T-helper 17 cell (primary cell): ENCODE measurements at places on chromosomes 5 and 9.

GRCh38 chr5:179720222-179720621 is 12.4 kb upstream of the MAML1 start:
- H3K4me3 ChIP-seq, result no peak overlapping the region
- H3K27ac ChIP-seq, result no peak overlapping the region
- DNase-seq, result no peak
- H3K4me1 ChIP-seq, result peaks cover 10% of the 10 kb centered on the region
- H3K27me3 ChIP-seq, result no peaks in the 10 kb centered on the region

DNA sequence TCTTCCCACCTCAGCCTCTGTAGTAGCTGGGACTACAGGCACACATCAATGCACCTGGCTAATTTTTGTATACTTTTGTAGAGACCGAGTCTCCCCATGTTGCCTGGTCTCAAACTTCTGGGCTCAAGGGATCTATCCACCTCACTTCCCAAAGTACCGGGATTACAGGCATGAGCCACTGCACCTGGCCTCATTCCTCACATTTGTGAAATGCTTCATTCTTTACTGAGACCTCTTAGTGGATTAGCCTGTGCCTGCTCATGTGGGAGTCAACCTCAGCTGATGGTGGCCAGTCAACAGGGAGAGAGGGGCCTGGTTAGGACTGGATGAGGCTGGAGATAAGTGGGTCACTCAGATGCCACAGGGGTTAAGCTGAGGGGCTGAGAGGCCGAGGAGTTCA is 37.3 kb upstream of the CLK4 start:
- DNase-seq, result no peak
- H3K27me3 ChIP-seq, result peaks cover 23% of the 10 kb centered on the region
- H3K36me3 ChIP-seq, result peaks cover 3% of the 10 kb centered on the region
- H3K27ac ChIP-seq, result no peak overlapping the region

- no peak for DNase-seq
- no peaks in the 10 kb centered on the region for H3K27me3 ChIP-seq
- H3K27ac ChIP-seq, result peak overlapping the region; percentile 65
- H3K4me1 ChIP-seq, result peaks cover 11% of the 10 kb centered on the region
- H3K4me3 ChIP-seq, result no peak overlapping the region
These were observed 84.6 kb upstream of the FBXW11 start for GRCh38 chr5:172090976-172091547.

GRCh38 chr9:94767331-94768072 is 41.0 kb downstream of the AOPEP start:
- peak overlapping the region; percentile 10 for H3K27ac ChIP-seq

DNA sequence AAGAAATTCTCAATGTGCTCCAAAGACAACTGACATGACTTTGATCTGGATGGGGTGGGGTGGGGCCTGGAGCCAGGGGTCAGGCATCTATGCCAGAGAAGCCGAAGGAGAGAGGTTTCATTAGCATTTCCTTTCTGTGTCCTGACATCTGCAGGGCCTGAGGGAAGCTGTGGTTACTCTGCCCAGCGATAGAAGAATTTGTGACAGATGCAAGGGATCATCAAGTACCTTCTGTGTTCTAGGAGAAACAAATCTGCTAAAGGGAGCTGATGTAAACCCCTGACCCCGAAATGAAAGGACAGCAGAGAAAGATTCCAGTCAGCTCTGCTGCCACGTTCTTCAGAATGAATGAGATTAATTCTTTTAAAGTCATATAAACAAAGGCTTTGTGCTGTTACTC is 335.7 kb downstream of the PRELID2 start:
- H3K4me3 ChIP-seq, result no peak overlapping the region
- DNase-seq, result no peak
- H3K27me3 ChIP-seq, result no peaks in the 10 kb centered on the region
- no peaks in the 10 kb centered on the region for H3K36me3 ChIP-seq
- H3K27ac ChIP-seq, result no peak overlapping the region
- no peaks in the 10 kb centered on the region for H3K4me1 ChIP-seq

- H3K27ac ChIP-seq, result no peak overlapping the region
- no peak for DNase-seq
- H3K36me3 ChIP-seq, result no peaks in the 10 kb centered on the region
- H3K4me1 ChIP-seq, result no peaks in the 10 kb centered on the region
- H3K27me3 ChIP-seq, result no peaks in the 10 kb centered on the region
These were observed 213.6 kb upstream of the KCNN2 start for GRCh38 chr5:114148253-114148652.

GRCh38 chr9:99035313-99035712 is 69.6 kb upstream of the TGFBR1 start:
- no peak overlapping the region for H3K4me3 ChIP-seq
- peaks cover 9% of the 10 kb centered on the region for H3K36me3 ChIP-seq
- DNase-seq, result no peak
- H3K27me3 ChIP-seq, result no peaks in the 10 kb centered on the region
- H3K4me1 ChIP-seq, result peaks cover 14% of the 10 kb centered on the region

DNA sequence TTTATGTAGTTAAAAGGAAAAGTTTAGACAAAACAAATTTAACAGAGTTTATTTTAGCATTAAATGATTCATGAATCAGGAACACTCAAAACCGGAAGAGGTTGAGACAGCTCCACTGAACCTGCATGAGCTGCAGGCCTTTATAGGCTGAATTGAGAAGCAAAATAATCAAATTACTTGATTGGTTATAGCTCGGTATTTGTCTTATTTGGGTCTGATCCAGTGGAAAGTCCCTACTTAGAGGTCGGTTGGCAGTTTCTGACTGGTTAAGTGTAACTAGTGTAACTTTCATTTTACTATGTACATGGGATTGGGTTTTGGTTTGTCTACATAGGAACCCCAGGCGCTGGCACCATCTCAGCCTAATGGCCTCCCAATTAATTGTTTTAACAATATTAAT is 74.1 kb upstream of the PIK3R1 start:
- H3K36me3 ChIP-seq, result no peaks in the 10 kb centered on the region
- no peak overlapping the region for H3K4me3 ChIP-seq
- peaks cover 9% of the 10 kb centered on the region for H3K4me1 ChIP-seq
- H3K27ac ChIP-seq, result peak overlapping the region; percentile 83

DNA sequence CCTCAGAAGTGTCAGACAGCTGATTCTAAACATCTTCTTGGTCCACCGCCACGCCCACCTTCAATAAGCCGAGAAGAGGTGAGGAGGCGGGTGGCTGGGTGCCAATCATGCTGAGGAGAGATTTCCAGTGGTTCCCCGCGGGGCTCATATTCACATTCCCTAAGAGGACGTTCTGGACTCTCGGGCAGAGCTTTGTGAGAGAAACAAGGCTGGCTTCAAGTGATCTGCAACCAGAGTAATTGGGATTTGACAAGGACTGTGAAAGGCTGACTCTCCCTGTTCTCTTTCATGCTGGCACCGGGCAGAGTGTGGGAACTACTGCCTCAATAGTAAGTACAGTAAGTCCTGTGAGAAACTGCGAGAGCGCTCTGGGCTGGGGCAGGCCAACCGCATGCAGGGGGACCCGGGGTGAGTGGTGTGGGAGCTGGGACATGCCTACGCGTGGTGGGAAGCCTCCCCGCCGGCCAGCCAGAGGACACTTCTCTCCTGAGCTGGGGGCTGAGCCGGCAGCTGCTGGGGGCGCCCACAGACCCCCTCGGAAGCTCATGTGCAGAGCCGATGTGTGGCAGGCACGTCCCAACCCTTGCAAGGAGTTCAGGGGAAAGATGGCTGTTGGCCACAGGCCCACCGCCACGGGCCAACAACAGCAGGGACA is 110.9 kb downstream of the LIFR start:
- H3K27ac ChIP-seq, result no peak overlapping the region
- no peaks in the 10 kb centered on the region for H3K36me3 ChIP-seq
- DNase-seq, result no peak
- no peak overlapping the region for H3K4me3 ChIP-seq
- H3K4me1 ChIP-seq, result peaks cover 14% of the 10 kb centered on the region
- H3K27me3 ChIP-seq, result peaks cover 47% of the 10 kb centered on the region

DNA sequence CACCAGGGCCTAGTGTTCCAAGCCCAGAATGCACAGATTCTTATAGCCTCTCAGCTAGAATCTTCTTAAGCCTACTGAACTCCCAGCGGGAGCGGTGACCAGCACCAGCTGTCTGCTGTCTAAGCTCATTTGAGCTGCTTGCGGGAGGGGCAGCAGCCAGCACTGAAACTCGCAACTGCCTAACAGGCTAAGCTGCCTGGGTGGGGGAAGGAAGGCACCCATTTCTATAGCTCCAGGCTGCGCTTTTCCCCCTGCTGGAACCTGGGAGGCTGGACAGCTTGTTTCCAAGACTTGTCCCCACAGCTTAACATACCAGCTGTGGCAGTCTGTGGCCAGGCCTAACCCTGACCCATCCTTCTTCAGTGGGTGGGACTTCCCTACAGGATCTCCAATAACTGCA is 512.9 kb downstream of the EFNA5 start:
- DNase-seq, result no peak
- H3K27me3 ChIP-seq, result no peaks in the 10 kb centered on the region
- no peaks in the 10 kb centered on the region for H3K4me1 ChIP-seq
- no peak overlapping the region for H3K4me3 ChIP-seq
- no peaks in the 10 kb centered on the region for H3K36me3 ChIP-seq

GRCh38 chr9:119053070-119053469 is 316.2 kb downstream of the BRINP1 start:
- H3K4me1 ChIP-seq, result no peaks in the 10 kb centered on the region
- H3K27me3 ChIP-seq, result no peaks in the 10 kb centered on the region
- H3K36me3 ChIP-seq, result no peaks in the 10 kb centered on the region
- H3K27ac ChIP-seq, result no peak overlapping the region

GRCh38 chr5:14040542-14040941 is 96.1 kb upstream of the DNAH5 start:
- H3K27ac ChIP-seq, result no peak overlapping the region
- no peak overlapping the region for H3K4me3 ChIP-seq
- H3K27me3 ChIP-seq, result peaks cover 14% of the 10 kb centered on the region
- no peaks in the 10 kb centered on the region for H3K36me3 ChIP-seq
- DNase-seq, result no peak

GRCh38 chr5:169003721-169004541 is 297.0 kb downstream of the SLIT3 start:
- H3K36me3 ChIP-seq, result no peaks in the 10 kb centered on the region
- H3K27me3 ChIP-seq, result peaks cover 40% of the 10 kb centered on the region
- no peak for DNase-seq
- no peak overlapping the region for H3K4me3 ChIP-seq

DNA sequence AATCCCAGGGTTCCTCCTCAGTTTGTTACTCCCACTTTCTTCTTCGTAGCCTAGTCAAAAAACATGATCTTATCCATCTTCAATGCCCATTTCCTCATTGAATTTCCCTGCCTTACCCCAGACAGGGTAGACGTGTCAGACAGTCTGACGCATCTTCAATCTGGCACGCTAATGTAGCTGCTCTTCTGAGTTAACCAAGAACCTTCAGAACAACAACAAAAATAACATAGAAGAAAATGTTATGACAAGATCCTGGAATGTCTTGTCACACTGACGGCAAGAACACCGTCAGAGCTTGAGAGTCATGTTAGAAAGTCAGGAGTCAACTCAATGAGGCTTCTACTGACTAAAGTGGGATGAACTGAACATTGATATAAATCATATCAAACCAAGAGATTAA is 122.7 kb upstream of the SPDL1 start:
- H3K27me3 ChIP-seq, result peaks cover 21% of the 10 kb centered on the region
- H3K4me1 ChIP-seq, result no peaks in the 10 kb centered on the region
- no peak overlapping the region for H3K4me3 ChIP-seq
- no peak overlapping the region for H3K27ac ChIP-seq

DNA sequence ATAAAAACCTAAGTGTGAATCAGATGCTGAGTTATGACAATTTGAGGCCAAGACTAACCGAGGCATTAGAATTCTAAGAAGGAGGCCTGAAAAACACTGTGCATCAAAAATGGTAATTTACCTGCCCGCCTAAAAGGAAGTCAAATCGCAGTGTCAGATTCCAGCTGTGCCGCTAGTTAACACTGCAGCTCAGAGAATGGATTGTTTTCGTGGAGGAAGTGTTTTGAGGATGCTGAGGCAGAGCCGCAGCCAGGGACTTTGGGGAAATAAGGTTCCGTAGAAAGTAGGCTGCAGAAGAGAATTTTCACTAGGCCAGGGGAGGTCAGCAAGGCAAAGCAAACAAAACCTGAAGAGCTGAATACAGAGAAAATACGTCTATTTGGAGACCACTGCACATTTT is 226.4 kb upstream of the ISL1 start:
- H3K36me3 ChIP-seq, result no peaks in the 10 kb centered on the region
- no peak overlapping the region for H3K4me3 ChIP-seq
- no peaks in the 10 kb centered on the region for H3K4me1 ChIP-seq
- H3K27me3 ChIP-seq, result no peaks in the 10 kb centered on the region
- DNase-seq, result no peak

GRCh38 chr9:131621551-131622358 is 76.4 kb downstream of the PRRT1B start:
- H3K4me1 ChIP-seq, result peaks cover 21% of the 10 kb centered on the region
- DNase-seq, result no peak
- H3K4me3 ChIP-seq, result no peak overlapping the region
- peaks cover 6% of the 10 kb centered on the region for H3K36me3 ChIP-seq

GRCh38 chr5:33657176-33657575 is 216.4 kb downstream of the TARS1 start:
- no peak for DNase-seq
- no peak overlapping the region for H3K27ac ChIP-seq
- H3K4me3 ChIP-seq, result no peak overlapping the region
- no peaks in the 10 kb centered on the region for H3K4me1 ChIP-seq

- H3K27ac ChIP-seq, result no peak overlapping the region
- H3K4me3 ChIP-seq, result no peak overlapping the region
- H3K4me1 ChIP-seq, result no peaks in the 10 kb centered on the region
- DNase-seq, result no peak
These were observed 142.7 kb upstream of the DHFR start for GRCh38 chr5:80797428-80798024.

DNA sequence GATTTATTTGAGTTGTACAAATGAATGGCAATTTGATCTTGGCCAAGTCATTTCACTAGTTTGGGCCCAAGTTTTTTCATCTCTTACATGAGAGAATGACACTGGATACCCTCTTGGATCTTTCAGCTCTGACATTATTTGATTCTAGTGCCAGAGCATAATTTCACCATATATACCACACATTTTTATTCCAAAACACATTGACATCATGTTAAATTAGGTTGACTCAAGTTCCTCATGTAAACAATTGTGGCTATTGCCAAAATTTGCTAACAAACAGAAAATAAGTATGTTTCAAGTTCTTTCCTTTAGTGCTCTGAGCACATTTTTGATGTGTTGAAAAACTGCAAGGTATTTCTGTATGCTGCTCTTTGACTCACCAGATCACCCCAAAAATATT is 375.8 kb downstream of the ZNF608 start:
- H3K36me3 ChIP-seq, result no peaks in the 10 kb centered on the region
- no peak for DNase-seq
- no peaks in the 10 kb centered on the region for H3K4me1 ChIP-seq
- H3K27me3 ChIP-seq, result no peaks in the 10 kb centered on the region

- no peaks in the 10 kb centered on the region for H3K36me3 ChIP-seq
- H3K27me3 ChIP-seq, result peaks cover 22% of the 10 kb centered on the region
- DNase-seq, result no peak
These were observed 51.1 kb upstream of the ORM1 start for GRCh38 chr9:114271556-114272510.

- H3K4me1 ChIP-seq, result no peaks in the 10 kb centered on the region
- DNase-seq, result no peak
- no peaks in the 10 kb centered on the region for H3K36me3 ChIP-seq
- H3K27me3 ChIP-seq, result no peaks in the 10 kb centered on the region
These were observed 36.9 kb upstream of the CXCL14 start for GRCh38 chr5:135615581-135616260.

GRCh38 chr5:9015937-9016270 is 530.0 kb downstream of the SEMA5A start:
- no peak overlapping the region for H3K4me3 ChIP-seq
- H3K4me1 ChIP-seq, result no peaks in the 10 kb centered on the region
- no peaks in the 10 kb centered on the region for H3K36me3 ChIP-seq
